Progenitor cell of endocrine pancreas (in vitro differentiated cells): ENCODE measurements at places on chromosomes 5 and 9.

DNA sequence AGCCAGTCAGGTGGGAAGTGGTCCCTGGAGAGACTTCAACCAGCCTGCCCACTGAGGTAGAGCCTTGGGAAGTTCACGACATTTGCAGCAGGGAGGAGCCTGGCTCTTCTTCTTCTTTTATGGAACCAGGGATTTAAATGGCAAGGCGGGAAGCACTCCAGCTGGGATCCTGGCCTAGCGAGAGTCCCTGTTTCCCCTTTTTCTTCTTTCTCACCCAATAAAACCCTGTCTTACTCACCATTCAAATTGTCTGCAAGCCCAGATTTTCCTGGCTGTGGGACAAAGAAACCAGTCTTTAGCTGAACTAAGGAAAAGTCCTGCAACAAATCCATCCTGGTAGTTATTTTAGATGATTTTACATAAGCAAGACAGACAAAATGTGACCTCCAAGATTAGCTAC, 503.7 kb downstream of the CDH10 start:
- DNase-seq, result no peak

DNA sequence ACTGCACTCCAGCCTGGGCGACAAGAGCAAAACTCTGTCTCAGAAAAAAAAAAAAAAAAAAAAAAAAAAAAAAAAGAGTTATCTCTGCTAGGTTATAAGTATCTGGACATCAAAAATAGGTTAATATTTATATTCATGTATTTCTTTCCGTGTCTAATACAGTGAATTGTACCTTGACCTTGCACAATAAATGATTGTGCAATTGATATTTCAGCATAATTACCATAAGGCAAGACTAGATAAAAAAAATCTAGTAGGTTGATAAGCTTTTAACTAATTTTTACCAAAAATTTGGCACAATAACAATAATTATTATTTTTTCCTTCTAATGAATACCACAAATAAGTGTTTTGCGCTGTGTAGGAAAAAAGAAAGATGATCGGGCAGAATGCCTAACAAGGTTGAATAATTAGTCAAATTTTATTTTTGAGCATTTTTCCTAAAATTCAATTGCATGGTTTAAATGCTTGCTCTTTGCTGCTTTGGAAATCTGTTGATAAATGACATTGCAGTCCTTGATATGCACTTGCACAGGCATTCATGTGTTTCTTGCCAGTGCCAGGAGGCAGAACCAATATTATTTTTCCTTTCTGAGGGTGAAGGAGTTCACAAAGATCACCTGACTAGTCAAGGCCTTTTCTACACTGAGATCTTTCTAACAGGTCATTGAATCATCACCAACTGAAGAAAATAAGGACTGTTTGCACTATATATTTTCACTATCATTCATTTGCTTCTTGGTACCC, 127.5 kb downstream of the ARRDC3 start:
- no peak for DNase-seq

DNA sequence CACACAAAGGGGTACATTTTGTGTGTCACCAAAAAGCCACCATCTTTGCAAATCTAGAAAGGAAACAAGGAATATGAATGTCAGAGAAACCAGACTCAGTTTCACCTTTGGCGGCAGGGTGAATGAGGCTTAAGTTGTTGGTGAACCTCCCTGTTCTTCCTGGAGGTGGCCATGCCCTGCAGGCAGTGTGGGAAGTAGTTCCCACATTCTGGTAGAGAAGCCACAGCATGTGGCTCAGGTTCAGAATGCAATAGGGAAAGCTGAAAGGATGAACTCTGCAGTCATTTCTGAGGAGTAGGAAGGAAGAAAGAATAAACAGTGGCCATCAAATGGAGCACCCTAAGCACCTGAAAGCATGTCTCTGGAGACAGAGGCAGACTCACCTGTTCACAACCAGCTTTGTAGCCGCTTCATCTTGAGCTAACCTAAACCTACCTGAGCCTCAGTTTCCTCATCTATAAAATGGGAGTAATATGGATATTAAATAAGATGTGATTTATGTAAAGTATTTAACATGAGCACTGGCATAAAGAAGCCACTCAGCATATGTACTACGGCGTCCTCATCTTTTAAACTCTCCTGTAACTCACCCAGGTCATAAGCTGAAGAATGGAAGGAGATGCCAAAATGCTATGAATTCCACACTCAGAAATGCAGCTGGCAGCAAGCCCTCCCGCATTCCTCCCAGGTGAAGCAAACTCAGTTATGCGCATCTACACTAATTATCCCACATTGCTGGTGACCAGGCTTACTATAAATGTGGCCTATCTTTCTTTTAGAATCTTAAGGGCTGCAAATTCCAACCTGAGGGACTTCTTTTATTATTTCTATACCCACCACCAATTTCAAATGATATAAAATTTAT, 86.0 kb downstream of the ZNF608 start:
- DNase-seq, result no peak

DNA sequence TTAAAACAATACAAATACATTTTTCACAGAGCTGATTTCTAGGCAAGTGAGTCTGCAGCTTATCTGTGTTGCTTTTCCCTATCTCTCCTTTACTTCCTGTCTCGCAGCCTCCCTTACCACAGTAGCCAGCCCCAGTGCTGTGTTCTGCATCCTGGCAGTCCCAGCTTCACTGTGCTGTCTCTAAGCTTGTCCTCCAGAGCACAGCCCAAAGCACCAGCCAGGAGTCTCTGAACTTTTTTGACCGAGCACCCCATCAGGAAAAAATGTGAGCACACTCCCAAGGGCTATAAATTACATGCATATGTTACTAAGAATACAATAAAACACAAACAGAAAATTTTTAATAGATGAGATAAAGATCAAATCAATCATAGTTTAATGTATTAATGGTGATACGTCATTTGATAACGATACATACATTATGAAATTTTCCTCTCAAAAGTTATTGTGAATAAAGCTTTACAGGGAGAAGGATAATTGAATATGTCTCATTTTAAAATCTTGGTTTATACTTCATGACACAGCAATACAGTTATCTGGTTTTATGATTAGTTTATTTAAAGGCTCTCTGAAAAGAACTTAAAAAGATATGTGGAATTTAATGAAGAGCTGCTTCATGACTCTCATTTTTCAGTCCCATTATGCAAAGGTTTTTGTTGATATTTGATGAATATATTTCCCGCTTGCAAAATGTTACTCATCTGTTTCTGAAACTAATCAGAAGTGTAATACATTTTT, 7.3 kb upstream of the RHOBTB3 start:
- DNase-seq, result no peak

- DNase-seq, result no peak
Observed at GRCh38 chr5:104539618-104540350, 977.2 kb upstream of the NUDT12 start.

- DNase-seq, result no peak
Observed at GRCh38 chr5:93708442-93708841, 33.0 kb downstream of the POU5F2 start.

GRCh38 chr9:122095010-122095767, 2.1 kb upstream of the TTLL11 start:
- DNase-seq, result peak; percentile 34

DNA sequence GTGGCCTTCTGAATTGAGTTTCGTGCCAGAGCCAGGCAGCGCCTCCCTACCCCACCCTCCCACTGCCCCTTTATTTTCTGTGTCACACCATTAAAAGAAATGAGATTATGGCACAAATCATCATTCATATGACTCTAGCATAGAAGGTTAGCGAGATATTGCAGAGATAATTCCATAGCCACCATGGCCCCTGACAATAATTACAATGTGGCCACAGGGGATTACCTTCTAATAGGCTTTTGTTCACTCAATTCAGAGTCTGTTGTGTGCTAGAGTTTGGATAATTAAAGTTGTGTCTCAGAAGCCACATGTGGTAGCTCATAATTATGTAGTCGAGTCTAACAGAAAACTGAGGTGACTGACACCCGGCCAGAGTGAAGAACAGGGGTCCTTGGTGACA, 428.1 kb downstream of the ARHGEF28 start:
- no peak for DNase-seq

DNA sequence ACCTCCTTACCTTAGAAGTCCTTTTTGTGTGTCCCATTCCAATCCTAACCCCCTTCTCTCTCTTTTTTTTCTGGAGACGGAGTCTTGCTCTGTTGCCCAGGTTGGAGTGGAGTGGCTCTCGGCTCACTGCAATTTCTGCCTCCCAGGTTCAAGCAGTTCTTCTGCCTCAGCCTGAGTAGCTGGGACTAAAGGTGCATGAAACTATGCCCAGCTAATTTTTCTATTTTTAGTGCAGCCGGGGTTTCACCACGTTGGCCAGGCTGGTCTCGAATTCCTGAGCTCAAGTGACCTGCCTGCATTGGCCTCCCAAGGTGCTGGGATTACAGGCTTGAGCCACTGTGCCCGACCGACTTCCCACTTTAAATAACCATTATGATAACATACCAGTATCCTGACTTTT, 17.5 kb downstream of the TMEM38B start:
- no peak for DNase-seq

DNA sequence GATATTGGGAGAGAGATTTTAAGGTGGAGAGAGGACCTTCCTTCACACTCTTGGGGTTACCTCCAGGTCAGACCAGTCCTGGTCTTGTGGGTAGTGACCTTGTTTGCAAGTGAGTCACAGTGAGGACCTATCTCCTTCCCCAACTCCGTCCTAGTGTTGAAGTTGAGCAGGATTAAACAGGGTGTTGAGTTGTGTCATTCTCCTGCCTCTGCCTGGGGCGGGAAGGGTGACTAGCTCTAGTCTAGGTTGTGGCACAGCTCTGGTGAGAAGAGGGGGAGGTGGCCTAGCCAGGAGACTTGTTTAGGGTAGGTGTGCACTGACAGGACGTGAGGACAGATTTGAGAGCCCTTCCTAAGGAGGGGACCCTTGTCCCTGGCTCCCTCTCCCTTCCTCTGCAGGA, 119.6 kb upstream of the PITX1 start:
- DNase-seq, result no peak

DNA sequence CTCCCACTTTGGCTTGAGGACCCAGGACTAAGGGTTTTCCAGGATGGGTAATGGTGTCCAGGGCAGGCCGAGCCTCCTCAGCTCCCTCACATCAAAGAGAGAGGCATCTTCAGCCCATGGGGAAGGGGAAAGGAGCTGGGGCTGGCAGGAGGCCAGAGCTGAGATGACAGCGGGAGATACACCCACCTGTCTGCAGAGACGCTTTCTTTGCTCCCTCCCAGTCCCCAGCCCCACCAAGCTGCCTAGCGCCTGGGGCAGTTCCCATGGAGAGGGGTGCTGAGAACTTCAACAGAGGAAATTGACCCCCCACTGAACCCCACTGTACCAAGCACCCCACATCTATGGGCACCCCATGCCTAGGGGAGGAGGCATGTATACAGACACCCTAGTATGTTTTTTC, 10.6 kb downstream of the PCDH1 start:
- DNase-seq, result no peak

DNA sequence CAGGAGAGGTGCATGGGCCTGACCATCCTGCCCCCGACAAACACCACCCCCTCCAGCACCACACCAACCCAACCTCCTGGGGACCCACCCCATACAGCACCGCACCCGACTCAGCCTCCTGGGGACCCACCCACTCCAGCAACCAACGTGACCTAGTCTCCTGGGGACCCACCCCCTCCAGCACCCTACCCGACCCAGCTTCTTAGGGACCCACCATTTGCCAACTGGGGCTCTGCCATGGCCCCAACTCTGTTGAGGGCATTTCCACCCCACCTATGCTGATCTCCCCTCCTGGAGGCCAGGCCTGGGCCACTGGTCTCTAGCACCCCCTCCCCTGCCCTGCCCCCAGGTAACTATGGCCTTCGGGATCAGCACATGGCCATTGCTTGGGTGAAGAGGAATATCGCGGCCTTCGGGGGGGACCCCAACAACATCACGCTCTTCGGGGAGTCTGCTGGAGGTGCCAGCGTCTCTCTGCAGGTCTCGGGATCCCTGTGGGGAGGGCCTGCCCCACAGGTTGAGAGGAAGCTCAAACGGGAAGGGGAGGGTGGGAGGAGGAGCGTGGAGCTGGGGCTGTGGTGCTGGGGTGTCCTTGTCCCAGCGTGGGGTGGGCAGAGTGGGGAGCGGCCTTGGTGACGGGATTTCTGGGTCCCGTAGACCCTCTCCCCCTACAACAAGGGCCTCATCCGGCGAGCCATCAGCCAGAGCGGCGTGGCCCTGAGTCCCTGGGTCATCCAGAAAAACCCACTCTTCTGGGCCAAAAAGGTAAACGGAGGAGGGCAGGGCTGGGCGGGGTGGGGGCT, 4.6 kb downstream of the CEL start:
- DNase-seq, result no peak

GRCh38 chr5:8660133-8660893, 791.4 kb downstream of the MTRR start:
- DNase-seq, result no peak

- DNase-seq, result no peak
Observed at GRCh38 chr5:112876362-112876761, 15.3 kb downstream of the SRP19 start.

GRCh38 chr5:156109317-156110023, 217.5 kb upstream of the SGCD start:
- no peak for DNase-seq

- DNase-seq, result no peak
Observed at GRCh38 chr9:76441551-76442322, 17.2 kb upstream of the GCNT1 start.

DNA sequence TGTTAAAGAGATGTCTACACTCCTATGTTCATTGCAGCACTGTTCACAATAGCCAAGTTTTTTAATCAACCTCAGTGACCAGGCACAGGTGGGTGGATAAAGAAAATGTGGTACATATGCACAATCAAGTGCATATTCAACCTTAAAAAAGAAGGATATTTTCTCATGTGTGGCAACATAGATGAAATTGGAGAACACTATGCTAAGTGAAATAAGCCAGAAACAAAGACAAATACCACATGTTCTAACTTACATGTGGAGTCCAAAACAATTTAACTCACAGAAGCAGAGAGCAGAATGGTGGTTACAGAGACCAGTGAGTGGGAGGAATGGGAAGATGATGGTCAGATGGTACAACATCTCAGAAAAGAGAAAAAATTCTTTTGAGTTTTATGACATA, 31.8 kb downstream of the ANXA1 start:
- no peak for DNase-seq

GRCh38 chr5:63125862-63126261, 547.2 kb downstream of the LRRC70 start:
- no peak for DNase-seq

DNA sequence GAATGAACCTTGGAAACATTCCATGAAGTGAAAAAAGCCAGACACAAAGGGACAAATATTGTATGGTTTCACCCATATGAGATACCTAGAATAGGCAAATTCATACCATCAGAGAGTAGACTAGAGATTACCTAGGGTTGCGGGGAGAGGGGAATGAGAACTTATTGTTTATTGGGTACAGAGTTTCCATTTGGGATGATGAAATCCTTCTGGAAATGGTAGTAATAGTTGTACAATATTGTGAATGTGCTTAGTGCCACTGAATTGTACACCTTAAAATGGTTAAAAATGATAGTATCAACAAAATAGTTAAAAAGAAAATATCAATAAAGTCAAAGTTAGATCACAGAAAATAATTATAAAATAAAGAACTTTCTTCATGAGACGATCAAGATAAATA, 25.5 kb downstream of the CATSPER3 start:
- no peak for DNase-seq

- no peak for DNase-seq
Observed at GRCh38 chr5:424301-425110, 18.5 kb upstream of the EXOC3 start.

GRCh38 chr9:101254733-101255433, 129.9 kb downstream of the BAAT start:
- no peak for DNase-seq

GRCh38 chr9:11086561-11086960, 473.8 kb upstream of the PTPRD start:
- no peak for DNase-seq
